ENCODE measurements at places on chromosomes 3 and 15. TPM values are rescaled to one million over a fixed set of nuclear protein-coding genes. Genes with fewer than 3 reads are reported as not detected.

GRCh38 chr3:33658991-33659848 is 58.8 kb downstream of the CLASP2 start:
- DNase-seq, result peak; percentile 80

DNA sequence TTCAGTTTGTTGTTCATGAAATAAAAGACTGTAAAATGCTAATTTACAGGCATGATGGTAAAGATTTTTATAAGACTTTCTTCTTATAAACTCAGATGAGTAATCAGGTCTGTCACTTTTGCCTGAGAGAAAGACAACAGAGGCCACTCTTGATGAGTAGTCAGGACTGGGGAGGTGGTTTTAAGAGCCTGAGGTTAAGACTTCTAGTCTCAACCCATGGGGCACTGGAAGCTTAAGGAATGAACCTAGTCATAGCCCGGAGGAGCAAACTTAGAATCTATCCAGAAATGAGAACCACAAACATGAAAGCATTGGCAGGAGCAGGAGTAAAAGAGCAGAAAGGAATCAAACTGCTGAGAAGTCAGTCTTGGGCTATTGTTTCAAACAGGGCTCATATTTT is 846.3 kb upstream of the ARPP21 start:
- no peak for DNase-seq

- no peak for DNase-seq
Observed at GRCh38 chr15:75659928-75660645, 12.4 kb downstream of the SNX33 start.

DNA sequence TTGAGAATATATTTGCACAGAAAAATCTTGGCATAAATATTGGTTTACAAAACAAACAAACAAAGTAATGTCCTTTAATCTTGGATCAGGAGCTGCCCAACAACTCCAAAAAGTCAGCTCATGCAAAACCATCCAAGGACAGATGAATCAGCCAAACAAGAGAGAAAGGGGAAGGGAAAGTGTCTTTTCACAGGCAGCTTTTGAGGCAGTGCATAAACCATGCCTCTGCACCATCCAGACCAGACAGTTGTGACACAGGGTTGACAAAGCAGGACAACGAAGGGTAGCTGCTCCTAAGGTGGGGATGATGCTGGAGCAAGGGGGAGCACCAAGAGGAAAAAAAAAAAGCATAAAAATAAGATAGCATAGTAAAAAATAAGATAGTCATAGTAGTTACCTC is 8.7 kb downstream of the CD86 start:
- DNase-seq, result no peak

- DNase-seq, result no peak
Observed at GRCh38 chr15:91329914-91330313, 229.9 kb downstream of the SV2B start.

- no peak for DNase-seq
Observed at GRCh38 chr3:30639937-30640336, 33.5 kb downstream of the TGFBR2 start.

DNA sequence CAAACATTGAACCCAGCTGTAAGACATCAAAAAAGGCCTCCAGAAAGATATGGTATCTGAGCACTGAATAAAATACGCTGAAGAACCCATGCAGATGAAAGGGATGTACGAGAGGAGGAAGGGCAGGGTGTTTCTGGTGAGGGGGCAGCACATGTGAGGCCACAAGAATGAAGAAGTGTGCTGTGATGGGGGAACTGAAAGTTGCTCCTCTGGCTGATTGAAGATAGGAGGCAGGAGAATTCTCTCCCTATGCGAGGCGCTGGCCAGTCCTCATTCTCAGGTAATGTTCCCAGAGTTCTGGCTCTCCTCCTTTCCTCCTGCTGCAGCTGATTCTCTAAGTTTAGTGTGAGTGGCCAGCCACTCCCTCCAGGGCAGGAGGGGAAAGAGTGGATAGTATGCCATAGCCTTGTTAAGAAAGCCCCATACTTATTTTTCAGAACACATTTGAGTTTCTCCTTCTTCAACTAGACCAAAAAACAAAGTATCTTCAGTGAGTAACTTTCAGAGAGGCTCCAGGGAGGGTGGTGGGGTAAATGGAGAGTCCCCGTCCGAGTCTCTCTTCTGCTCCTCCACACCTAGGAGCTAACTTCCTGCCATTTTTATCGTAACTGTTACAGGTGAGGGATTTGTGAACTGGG is 26.9 kb upstream of the MYO1E start:
- DNase-seq, result no peak

- DNase-seq, result no peak
Observed at GRCh38 chr3:153927107-153927506, 194.1 kb upstream of the ARHGEF26 start.

DNA sequence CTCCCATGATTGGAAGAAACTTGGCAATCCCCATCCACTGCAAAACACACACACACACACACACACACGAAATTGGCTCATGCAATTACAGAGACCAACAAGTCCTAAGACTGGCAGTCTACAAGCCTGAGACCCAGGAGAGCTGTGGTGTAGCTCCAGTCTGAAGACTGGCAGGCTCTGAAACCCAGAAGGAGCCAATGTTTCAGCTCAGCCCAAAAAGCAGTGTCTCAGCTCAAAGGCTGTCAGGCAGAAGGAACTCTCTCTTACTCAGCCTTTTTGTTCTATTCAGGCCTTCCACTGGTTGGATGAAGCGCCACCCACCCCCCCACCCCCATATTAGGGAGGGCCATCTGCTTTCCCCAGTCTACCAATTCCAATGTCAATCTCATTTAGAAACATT is 32.1 kb downstream of the MESD start:
- no peak for DNase-seq

Gene SLC12A1
- polyA plus RNA-seq, result not detected

Gene SKOR1
- polyA plus RNA-seq, result 0.16 TPM

Gene GOLGA8G
- not detected for polyA plus RNA-seq

Measured in heart right ventricle (tissue), 16 donors.